ENCODE measurements at places on chromosomes 7 and 10.

DNA sequence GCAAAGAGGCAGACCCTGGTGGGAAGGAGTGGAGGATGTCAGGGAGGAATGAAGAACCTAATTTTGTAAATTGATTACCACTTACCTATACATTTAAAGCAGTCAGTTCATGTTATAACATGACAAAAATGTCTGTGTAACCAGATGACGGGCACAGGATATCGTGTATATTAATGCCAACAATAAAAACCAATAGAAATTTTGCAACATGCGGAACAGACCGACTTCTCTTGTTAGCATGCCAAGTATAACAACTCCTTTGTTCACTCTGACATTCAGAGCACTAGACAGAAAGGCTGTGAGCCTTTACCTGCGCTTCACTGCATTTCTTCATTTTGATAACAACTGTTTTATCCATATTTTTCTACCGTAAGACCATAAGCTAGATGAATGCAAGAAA, 29.9 kb downstream of the CDK6 start:
- no peak for ATAC-seq

GRCh38 chr7:69967689-69968450, 369.6 kb downstream of the AUTS2 start:
- peak; percentile 13 for ATAC-seq

DNA sequence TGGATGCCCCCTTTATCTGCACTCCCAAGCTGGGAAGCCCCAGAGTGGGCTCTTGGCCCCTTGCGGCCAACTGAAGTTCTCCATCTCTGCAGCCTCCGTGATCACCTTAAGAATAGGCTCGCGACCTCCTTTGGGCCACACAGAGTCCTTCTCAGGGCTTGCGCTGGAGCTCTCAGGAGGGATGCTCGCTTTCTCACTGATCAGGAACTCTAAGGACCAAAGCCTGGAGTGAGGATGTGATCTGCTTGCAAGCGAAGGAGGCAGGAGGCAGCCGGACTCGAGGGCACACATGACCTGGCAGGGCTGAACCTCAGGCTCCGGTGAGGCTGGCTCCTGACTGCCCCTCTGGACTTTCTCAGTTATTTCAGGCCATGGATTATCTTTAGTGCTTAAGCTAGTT, 192.1 kb upstream of the MKI67 start:
- no peak for ATAC-seq

GRCh38 chr7:105016709-105017656, 3.0 kb downstream of the KMT2E start:
- ATAC-seq, result no peak

- no peak for ATAC-seq
These were observed 4.5 kb upstream of the DGKI start for GRCh38 chr7:137850972-137851945.

DNA sequence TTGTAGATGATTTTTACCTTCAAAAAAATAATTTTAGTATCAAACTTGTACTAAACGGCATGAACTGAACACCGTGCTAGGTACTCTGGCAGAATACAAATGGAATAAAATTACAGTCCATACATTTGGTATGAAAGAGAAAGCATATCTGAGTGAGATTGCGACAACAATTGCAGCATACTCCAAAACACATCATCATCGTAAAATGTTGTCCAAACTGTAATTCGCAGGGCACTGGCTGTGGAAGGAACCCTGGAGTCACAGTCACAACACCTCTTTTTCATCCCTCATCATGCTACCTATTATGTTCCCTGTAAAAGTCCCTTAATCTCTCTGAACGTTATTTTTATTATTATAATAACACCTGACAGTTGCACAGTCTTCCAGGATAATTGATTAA, 13.5 kb downstream of the CREM start:
- no peak for ATAC-seq

- peak; percentile 70 for ATAC-seq
These were observed 24.9 kb downstream of the MTURN start for GRCh38 chr7:30159698-30160143.

DNA sequence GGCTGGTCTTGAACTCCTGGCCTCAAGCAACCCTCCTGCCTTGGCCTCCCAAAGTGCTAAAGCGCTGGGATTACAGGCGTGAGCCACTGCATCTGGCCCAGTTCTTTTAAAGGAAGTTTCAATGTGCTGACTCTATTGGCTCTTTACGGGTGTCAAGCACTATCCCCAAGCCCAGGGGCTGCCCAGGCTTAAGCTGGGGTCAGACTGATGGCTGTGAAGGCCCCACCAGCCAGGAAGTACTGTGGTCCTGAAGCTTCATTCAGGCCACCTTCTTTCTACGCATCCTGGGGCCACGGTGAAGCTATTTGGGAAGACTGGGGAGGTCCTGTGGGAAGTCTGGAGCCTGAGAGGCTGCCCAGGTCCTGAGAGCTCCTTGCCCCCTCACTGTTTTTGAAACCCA, 8.0 kb downstream of the GPR15LG start:
- ATAC-seq, result no peak

- no peak for ATAC-seq
These were observed 24.0 kb downstream of the GRM3 start for GRCh38 chr7:86667732-86668131.

DNA sequence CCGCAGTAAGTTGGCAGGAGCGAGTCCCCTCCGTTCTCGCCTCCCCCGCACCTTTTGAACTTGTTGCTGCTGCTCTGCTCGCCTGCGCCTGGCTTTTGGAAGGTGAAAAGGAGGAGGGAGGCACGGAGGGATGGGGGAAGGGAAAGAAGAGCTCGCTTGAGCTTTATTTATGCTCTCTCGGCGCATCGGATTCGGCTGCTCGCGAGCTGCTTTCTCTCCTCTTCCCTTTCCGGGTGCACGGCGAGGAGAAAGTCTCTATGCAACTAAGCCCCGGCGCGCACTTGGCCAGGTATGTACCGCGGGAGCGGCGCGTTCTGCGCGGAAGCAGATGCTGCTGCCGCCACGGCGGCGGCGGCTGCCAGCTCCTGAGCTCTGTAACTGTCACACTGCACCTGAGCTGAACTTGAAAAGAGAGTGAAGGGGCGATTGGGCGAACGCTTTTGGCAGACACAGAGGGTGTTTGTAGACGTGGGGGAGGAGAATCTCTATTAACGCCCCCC, 551 bp downstream of the KCND2 start:
- peak; percentile 43 for ATAC-seq

DNA sequence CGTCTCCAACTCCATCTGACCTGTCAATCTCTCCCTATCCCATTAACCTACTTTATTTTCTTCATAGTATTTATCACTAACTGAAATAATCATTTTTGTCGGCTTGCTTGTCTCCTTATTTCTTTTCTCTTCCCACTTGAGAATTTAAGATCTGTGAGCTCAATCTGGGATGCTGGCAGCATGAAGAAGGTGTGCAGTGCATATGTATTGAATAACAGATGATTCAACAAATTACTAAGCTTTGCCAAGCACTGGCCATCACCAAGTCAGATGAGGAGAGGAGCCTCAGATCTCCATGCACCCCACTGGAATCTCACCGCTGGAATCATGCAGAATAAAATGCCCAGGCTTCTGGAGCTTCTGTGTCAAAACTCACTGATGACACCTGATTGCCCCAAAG, 47.6 kb upstream of the PPP1R3C start:
- peak; percentile 39 for ATAC-seq

- no peak for ATAC-seq
These were observed 6.7 kb downstream of the CPEB3 start for GRCh38 chr10:92284112-92284704.

DNA sequence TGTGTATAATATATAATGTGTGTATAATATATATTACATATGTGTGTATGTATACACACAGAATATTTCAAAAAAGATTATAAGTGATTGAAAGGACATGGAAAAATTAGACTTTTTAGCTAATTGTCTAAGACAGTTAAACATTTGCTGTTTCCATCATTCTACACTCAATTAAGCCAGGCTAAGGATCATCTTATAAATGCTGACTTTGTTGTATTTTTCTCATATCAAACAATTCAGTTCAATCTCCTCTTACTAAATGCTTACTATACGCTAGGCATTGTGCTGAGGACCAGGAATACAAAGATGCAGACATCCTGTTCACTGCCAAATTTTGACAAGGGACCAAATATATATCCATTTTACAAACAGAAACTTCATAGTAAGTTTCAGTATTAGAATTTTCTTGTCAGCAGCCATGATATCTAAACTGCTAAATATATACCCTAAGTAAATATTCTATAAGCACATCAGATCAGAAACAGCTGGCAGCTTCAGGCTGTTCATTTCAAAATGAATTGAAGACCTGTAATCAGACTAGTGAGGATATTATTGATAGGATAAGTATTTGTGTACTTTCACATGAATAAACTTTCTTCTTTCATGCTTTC, 10.3 kb upstream of the LRRN3 start:
- ATAC-seq, result no peak

DNA sequence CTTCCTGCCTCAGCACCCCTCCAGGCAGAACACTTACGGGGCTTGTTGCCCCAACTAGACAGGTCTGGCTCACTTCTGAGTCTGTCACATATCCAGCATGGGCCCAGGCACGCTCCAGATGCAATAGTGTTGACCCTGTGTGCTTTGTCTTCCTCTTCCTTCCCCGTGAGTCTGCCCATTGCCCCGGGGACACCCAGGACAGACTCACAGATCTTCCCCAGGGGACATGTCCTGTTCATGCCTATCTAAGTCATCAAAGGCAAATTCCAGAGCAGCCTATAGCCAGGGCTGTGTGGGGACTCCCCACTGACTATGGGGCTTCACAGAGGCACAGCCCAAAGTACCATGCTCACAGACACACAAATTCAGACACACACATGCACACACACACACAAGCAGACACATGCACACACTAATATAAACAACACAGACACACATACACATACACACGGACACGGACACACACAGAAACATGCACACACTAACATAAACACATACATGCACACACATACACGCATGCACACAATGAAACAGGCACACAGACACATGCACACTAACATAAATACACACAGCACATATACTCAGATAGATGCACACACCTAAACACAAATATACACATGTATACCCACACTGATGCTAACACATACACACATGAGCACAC, 175.8 kb downstream of the KCNMA1 start:
- ATAC-seq, result no peak

DNA sequence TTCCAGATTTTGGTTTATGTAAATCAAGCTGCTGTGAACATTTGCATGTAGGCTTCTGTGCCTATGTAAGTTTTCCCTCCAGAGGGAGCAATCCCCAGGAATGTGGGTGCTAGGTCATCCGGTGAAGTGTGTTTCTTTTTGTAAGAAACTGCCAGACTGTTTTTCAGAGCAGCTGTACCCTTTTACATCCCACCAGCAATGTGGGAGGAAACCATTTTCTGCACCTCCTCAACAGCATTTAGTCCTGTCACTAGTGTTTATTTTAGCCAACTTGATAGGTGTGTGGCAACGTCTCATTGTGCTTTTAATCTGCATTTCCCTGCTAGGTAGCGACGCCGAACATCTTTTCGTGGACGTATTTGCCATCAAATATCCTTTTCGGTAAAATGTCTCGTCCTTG, 395.7 kb upstream of the FOXK1 start:
- no peak for ATAC-seq

DNA sequence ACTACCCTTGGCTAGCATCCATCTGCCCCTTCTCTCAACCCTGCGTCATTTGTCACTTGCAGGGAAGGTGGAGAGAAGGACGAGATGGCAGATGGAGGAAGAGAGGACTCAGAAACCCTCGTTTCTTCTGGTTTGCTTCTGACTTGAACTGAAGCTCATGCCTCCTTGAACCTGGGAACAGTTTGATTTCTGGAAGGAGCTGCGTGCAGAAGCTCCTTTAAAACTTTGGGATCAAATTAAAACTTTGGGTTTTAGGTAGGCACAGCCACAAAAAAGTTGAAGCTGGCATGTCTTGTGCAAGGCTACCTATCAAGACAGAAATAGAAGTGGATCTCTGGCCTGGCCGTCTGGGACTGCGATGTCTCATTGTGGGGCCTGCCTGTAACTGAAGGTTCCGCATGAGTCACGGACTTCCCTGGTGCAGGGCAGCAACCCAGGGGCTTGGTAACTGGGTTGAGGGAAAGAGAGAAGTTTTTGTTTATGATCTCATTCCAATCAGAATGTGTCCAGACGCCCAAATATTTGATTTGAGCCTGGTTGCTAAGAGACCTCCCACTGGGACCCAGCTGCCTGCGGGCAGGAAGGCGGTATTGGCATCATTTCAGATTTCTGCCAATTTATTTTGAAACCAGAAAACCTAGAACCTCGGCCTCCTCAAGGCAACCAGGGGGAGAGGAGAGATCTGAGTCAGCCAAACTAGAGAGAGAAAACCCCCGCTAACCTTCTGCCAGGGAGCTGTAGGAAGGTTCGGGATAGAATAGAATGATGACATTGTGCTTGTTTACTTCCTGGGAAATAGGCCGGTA, 15.8 kb upstream of the CAMK1D start:
- ATAC-seq, result peak; percentile 98

GRCh38 chr7:412313-412710, 107.3 kb downstream of the PDGFA start:
- ATAC-seq, result no peak

DNA sequence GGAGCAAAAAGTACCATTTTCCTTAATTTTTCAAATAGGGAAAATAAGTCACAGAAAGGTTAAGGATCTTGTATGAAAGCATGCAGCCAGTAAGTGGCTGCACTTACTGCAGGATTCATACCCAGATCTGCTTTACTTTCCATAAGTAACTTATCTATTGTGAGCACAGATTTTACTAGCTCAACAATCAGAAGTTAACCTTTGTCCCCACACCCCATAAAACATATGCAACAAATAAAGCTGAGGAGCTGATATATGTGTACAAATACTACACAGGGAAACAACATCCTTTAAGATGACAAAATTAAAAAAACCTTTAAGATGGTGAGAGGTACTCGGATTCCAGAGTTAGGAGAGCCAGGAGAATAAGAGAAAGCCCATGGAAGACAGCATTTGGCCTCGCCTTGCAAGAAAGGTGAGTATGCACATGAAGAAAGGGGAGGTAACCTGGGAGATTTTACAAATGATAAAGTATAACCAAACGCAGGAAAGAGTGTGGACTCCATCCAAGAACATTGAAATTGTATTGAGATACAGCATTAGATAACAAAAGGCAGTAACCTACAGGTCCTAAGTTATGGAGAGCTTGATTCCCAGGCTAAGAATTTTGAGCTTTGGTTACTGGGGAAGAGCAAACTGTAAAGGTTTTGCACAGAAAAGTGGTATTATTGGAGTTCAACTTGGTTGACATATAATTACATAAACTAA, 87.1 kb downstream of the ITGB8 start:
- ATAC-seq, result no peak

GRCh38 chr10:6226216-6226615, 23.5 kb downstream of the PFKFB3 start:
- ATAC-seq, result no peak

- ATAC-seq, result no peak
These were observed 2.5 kb downstream of the SRRM3 start for GRCh38 chr7:76204147-76204546.

DNA sequence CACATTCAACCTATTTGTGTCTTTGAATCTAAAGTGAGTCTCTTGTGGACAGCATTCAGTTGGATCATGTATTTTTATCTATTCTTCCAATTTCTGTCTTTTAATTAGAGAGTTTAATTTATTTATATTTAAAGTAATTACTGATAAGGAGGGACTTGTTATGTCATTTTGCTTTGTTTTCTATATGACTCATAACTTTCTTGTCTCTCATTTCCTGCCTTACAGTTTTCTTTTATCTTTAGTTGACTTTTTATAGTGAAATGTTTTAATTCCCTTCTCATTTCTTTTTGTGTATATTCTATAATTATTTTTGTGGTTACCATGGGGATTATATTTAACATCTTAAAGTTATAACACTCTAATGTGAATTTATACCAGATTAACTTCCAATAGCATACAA, 7.3 kb upstream of the ZNF518A start:
- ATAC-seq, result no peak
